Cortex of kidney (tissue), 1 donor: ENCODE measurements at places on chromosomes 2 and 18.

DNA sequence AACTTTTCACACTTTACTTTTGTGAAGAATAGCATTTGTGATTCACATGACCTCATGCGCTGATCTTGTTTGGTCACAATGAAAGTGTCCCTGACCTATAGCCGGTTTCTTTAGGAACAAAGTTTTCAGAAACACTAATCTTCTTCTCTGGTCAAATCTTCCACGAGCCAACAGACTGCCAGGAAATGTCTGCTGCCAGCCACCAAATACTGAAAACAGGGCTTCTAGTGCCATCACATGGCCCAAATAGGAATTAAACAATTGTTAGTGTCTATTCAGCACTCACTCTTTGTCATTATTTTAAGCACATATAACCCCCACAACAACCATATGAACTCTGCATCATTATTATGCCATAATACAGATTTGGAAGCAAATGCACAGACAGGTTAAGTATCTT lies 286.5 kb upstream of the SYT4 start:
- no peak for DNase-seq

- no peak for DNase-seq
These were observed 25.7 kb upstream of the ACAA2 start for GRCh38 chr18:49839012-49839411.

- DNase-seq, result no peak
These were observed 250.6 kb downstream of the EIPR1 start for GRCh38 chr2:3126911-3127621.

DNA sequence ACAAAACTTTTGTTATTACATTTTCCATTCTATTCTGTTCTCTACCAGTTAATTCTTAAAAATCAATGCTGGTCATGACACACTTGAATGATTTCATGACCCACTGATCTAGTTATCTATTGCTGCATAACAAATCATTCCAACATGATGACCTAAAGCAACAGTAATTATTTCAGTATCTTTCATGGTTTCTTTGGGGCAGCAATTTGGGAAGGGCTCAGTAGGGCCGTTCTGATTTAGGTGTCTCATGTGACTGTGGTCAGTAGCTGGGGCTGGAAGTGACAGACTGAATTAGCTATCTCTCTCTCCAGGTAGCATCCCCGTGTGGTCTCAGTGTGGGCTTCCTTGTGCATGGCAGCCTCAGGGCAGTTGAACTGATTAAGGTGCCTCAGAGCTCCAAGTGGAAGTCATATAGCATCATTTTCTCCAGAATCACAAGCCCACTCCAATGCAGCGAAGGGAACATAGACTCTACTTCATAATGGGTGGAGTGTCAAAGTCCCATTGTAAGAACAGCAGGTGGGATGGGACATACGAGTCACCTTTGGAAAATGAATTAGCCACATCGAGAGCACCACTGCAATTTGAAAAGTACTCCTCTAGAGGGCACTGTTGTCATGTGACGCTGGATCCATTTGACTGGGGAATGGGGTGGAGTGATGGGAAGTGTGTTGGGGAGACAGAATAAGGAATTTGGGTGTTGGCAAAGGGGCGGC lies 39.1 kb upstream of the FAM136A start:
- DNase-seq, result no peak

- no peak for DNase-seq
These were observed 31.4 kb downstream of the KCTD1 start for GRCh38 chr18:26516964-26517363.

- no peak for DNase-seq
These were observed 94.6 kb downstream of the PTH2R start for GRCh38 chr2:208501206-208501605.

DNA sequence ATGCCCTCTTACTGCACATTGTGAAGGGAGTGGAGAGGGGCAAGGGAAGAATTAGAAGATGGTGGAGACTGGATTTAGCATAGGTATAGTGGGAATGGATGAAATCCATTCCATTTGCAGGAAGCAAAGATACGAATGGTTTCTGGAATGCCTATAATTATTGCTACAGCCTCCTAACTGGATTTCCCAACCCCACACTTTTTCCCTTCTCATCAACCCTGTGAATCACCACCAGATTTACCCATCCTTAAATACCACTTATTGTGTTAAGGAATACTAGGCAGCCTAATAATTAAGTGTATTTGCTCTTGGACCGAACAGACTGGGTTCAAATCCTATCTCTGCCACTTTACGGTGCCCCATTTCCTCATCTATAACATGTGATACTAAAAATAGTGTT lies 39.3 kb upstream of the CREB1 start:
- DNase-seq, result no peak

- DNase-seq, result no peak
These were observed 23.9 kb upstream of the STK17B start for GRCh38 chr2:196195302-196195701.

GRCh38 chr2:137182071-137182470 lies 416.7 kb downstream of the THSD7B start:
- no peak for DNase-seq

- no peak for DNase-seq
These were observed 24.6 kb downstream of the PHLPP1 start for GRCh38 chr18:62739911-62740310.

- DNase-seq, result no peak
These were observed 52.8 kb upstream of the DCC start for GRCh38 chr18:52287151-52287550.
